A549 treated with GW870086 at 1 μM for 4 hours (cell line): ENCODE measurements at places on chromosomes 5 and 9. TPM values are rescaled to one million over a fixed set of nuclear protein-coding genes. Genes with fewer than 3 reads are reported as not detected.

NKD2 gene
- 15.5 to 19.9 TPM (median 18.5 TPM) in 5 replicates for total RNA-seq

PGGT1B gene
- total RNA-seq, result 17.6 to 23.4 TPM (median 21.1 TPM) in 5 replicates

SLCO6A1 gene
- not detected in 5 replicates for total RNA-seq

NPR3 gene
- total RNA-seq, result 15.9 to 22.0 TPM (median 20.7 TPM) in 5 replicates

CAPSL gene
- not detected in 5 replicates for total RNA-seq

MAML1 gene
- total RNA-seq, result 15.6 to 20.4 TPM (median 18.1 TPM) in 5 replicates

IFNB1 gene
- not detected in 5 replicates for total RNA-seq
